ENCODE measurements at places on chromosomes 11 and 22.

DNA sequence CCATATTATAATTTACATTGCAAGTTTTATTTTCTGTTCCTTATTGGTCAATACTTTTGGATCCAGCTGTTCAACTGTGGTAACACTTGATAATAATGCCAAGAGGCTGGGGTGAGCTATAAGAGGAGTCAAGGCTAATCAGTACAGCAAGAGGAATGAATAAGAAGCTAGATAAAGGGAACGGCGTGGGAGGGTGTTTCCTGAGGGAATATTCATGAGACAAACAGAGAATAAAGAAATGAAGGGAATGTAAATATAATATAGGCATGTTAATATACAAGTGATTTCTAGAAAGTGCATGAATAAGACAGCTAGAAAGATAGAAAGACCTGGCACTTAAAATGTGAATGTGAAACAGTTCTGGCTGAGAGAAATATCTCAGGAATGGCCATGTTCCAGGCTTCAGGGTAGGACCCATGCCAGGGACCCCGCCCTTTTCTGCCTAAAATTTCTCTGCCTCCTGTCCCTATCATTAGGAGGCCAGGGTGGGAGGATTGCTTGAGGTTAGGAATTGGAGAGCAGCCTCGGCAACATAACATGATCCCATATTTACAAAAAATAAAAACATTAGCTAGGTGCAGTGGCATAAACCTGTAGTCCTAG is 3.9 kb downstream of the OR51B4 start:
- DNase-seq = no peak

GRCh38 chr11:105202844-105203548 is 63.4 kb upstream of the CARD18 start:
- DNase-seq = no peak

GRCh38 chr22:50612528-50613221 is 12.1 kb downstream of the MAPK8IP2 start:
- DNase-seq = no peak

DNA sequence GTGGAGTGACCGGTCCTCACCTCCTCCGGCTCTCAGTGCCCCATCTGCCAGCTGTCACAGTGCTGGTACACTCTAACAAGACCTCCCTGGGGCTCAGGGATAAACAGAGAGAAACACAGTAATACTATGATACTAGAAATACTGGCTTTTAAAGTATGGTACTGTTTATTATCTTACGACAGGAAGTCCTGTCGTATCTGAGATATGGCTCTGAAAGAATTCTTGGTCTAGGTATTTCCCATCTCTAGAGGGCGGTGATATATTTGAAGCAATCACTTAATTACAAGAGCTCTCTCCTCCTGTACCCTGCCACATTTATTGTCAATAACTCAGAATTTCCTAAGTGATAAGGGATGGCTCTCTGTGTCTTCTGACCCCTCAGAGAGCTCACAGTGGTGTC is 119.1 kb downstream of the RRM1 start:
- DNase-seq = no peak

DNA sequence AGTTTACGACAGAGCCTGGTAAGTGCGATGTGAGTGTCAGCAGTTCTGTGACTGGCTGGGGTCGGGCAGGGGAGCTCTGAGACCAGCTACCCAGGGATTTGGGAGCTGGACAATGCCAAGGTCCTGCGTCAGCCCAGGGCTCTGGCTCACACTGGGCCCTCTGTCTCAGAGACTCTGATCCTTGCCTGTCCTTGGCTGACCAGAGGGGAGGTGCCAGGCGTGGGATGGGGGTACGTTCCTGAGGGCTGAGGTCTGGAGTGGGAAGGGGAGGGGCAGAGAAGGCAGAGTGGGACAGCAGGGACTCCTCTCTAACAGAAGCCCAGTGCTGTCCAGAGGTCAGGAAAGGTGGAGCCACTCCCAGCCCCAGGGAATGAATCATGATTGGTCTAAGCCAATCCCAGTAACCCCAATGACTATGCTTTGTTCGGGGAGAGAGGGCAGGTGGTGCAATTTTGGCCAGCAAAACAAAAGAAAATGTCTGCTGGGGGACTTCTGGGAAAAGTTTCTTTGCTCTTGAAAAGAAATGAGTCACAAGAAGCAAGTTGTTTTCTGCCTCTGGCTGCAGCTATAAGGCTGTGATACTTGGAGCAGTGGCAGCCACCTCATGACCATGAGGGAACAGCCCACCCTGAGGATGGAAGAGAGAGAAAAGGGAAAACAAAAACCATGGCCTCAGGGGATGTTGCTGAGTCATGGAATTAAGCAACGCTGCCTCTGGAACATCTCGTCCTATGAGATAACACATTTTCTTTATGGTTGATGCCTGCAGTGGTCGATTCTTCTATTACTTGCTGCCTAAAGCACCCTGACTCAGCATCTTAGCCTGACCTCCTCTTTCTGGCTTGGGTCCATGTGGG is 108.3 kb downstream of the CHST1 start:
- DNase-seq = no peak

GRCh38 chr11:9462806-9463537 is 2.2 kb downstream of the ZNF143 start:
- no peak for DNase-seq
